ENCODE measurements at places on chromosomes 6 and 20.

- DNase-seq: no peak
Measured at GRCh38 chr6:34476921-34477320, 11.0 kb downstream of the PACSIN1 start.

DNA sequence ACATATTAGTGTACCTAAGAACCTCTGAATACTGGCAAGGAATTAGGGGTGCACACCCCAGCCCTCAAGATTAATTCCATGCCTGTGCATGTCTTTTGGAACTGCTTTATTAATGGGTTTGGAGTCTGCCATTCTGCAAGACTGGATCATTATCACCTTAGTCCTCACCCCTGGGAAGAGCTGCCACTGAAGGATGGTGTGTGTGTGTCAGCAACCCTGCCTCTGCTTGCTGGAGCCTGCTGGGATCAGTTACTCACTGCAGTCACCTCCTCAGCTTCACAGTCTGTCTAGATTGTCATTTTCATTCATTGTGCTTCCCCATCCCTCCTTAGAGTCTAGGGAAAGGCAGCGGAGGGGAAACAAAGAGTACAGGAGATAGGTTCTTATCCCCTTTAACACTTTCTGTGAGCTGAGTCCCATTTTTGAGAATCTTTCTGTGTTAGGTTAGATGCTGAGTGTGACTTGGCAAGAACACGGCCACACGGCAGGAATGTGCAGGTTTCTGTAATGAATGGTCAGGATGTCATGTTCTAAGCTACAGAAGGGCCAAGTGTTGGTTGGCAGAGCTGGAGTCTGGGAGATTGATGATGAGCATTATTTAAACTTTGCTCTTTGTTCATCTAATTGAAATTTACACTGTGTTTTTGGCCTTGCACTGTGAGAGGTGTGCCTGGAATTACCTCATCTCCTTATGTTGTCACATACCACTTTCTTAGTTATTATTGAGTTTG lies 21.1 kb downstream of the GHRH start:
- DNase-seq: no peak

DNA sequence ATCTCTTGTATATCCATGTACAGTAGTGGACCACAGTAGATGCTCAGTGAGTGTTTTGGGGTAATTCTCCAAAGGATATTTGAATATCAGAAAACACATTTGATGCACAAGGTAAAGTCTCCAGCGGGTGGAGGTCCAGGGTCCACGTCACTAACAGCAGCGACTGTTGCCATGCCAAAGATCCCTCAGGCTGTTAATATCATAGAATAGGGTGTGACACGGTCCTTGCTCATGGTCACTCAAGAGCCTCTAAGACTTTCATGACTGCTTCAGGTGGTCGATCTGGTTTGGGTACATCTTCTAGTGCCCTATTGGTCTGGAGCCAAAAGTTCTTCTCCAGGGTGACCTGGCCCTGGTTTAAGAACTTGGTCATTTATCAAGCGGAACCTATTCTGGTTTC lies 90.8 kb downstream of the OLIG3 start:
- DNase-seq: no peak

DNA sequence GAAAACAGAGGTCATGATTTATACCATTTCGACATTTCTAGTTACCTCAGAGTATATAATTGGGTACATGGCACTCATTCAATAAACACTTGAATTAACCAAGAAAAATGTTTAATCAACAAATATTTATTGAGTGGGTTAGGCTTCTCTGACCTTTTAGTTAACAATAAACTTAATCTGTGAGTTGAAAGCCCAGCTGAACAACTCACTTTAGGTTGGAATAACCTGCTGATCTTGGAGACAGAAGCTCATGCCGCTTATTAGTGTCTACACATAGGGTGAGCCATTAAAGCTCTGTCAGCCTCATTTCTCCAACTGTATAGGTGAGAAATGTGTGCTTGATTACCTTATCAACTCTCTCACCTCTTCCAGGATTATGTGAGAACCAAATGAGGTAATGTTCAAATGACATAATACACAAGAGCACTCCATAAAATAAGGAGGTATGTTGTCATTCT lies 98.2 kb upstream of the DTNBP1 start:
- no peak for DNase-seq

- DNase-seq: peak; percentile 21
Measured at GRCh38 chr6:33633462-33634158, 12.5 kb downstream of the ITPR3 start.

DNA sequence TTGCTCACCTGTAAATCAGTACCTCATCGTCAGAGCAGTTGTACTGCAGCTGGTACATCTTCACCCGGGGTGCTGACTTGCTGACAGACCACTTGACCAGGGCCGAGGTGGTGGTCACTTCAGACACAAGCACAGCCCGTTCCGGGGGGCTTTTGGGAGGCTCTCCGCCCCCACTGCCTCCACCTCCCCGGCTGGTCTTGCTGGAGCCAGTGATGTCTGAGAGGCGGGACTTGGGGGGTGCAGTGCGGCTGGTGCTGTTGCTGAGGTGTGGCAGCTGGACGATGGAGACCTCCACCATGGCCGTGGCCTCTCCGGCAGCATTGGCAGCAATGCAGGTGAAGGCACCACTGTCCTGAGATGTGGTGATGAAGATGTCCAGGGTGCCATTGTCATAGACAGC lies 155.5 kb downstream of the LRFN2 start:
- DNase-seq: no peak

DNA sequence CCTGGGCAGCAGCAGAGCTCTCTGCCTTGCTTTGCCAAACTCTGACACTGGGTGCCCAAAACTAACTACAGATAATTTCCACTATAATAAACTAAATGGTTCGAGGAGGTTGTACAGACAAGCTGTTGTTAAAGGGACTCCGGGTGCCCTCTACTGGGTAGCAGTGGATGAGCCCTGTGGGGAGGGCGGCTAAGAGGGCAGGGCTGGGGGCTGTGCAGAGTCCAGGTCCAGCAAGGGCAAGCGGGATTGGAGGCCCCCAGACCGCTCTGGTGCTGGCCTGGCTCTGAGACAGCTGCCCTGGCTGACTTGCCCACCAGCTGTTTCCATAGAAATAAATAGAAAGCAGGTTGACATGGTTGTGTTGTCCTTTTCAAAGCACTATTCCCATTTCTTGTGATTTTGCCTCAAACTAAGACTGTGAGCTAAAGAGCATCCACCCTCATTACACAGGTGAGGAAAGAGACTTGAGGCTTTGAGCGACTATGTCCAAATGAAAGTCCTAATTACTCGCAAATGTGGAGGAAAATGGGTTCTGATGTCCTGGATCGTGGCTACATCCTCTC lies 167.6 kb upstream of the CST7 start:
- DNase-seq: peak; percentile 76

DNA sequence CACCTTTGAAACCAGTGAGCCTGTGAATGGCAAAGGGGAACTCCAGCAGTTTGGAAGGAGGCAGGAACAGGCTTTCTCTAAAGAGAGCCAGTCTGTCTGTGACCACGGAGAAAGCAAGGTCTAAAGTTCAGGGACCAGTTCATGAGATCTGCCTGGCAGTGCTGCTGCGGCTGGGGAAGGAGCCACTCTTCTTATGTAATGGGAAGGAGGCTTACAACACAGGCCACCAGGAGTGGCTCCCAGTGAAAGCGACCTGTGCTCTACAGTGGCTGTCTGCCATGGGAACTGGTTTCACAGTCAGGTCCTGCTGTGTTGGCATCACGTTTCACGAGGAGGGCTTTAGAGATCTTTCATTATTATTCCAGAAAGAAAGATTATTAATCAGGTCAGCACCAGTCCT lies 291.9 kb upstream of the PRDM1 start:
- DNase-seq: peak; percentile 23

DNA sequence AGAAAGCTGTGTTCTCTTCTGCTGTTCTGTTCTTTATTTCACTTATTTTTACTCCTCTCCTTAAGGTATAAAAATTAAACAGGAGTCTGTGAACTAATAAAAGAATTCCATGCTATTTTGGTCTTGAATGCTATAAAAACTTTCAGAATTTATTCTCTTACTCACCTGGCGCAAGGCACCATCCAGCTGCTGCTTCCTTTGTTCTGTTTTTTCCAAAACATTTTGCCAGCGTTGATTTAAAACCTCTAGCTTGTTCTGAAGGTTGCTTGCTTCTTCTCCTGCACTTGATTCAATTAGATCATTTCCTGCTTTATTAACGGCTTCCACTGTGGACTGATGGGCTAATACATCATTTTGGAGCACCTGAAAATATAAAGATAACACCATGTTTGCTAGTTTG lies 145.0 kb downstream of the DST start:
- DNase-seq: no peak

DNA sequence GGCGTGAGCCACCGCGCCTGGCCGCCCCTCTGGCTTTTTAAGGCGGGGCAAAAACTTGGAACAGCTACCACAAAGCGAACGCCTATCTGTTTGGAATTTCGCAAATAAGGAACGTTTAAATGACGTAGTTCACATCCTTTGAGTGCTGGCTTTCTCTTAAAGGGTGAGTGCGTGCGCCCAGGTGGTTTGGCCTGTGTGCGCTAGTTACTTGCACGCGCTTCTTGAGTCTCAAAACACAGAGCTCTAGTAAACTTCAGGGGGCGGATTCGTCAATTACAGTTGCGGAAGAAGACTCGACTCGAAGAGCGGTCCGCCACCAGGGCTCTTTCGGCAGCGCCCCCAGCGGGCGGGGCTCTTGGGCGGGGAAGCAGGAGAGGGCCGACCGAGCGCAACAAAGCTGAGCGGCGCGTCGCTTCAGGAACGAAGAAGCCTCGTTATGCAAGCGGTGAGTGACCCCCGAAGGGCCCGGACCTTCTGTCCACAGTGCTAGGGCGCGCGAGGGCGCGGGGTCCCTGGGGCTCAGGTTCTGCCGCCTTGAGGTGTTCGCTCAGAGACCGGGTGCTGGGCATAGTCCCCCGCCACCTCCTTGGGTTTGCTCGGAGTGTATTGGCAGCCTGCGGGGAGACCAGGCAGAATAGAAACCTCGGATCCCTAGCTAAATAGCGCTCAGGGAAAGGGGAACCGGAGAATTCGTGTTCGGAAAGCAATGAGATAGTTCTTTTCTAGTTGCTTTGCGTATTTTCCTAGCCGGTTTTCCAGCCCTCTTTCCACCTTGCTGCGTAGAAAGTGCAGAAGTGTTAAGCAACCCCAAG lies at the start of gene SYCP2L:
Gene SYCP2L, plus strand, starts transcription at position 362 of the 812 bp plus-strand sequence. Its CDS starts 75 bp downstream, at position 437.
- no peak for DNase-seq

GRCh38 chr20:11901127-11901526 lies 16.6 kb upstream of the BTBD3 start:
- no peak for DNase-seq

- no peak for DNase-seq
Measured at GRCh38 chr6:8027965-8028651, 36.1 kb downstream of the BLOC1S5 start.

DNA sequence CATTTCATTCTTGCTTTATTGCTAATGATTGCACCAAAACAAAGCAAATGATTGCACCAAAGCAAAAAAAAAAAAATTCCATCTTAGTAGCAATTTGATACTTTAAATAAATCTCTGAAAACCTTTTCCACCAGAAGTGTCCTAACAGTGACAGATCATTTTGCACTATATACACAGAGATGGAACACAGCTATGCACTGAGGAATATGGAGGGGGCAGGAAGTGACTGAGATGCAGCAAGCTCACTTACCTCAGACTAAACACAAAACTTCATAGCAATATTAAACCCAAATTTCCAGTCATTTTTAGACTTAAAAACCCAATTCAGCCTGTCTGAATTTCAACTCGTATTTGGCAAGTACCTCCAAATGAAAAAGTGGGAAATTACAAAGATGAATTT lies 41.2 kb downstream of the HIVEP2 start:
- no peak for DNase-seq

DNA sequence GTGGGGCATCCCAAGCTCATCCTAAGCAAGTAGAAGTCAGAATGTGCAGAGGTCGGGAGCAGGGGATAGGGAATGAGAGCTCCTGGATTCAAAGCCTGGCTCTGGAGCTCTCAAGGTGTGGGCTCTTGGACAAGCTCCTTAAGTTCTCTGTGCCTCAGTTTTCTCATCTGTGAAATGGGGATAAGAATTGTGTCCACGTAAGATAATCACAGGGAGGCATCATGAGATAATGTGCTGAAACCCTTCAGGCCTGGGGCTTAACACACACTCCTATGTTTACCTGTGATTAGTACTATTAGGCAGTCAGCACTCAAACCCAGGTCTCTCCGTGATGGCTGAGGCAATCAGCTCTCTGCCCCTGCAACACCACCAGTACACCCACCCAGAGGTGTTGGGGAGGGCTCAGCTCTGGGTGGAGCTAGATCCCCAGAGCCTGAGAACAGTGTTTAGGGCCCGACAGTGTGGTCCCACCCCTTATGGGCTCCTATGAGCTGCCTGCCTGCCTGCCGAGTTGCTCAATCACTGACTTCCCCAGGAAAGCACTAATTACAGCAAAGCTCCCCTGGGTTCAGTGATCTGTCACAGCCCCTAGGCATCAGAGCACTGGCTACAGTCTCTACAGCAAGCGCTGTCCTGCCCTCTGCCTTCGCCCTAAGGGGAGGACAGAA lies 6.3 kb upstream of the SIRPA start:
- DNase-seq: no peak

DNA sequence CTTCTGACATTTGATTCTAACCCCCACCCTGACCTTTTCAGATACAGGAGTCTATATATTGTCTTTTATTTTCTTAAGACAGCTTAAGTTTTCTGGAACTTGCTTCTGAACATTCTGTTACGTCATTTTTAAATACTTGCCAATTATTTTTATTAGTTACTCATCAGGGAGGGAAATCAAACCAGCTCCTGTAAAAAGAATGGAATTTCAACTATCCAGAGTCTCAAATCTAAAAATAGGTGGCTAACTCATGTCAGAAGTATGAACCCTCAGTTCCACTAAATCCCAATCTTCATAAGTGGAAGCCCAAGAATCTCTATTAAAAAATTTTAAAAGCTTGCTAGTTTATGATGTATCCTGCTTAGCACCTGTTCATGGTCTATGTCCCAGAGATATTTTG lies 900.0 kb downstream of the KIF16B start:
- DNase-seq: no peak

DNA sequence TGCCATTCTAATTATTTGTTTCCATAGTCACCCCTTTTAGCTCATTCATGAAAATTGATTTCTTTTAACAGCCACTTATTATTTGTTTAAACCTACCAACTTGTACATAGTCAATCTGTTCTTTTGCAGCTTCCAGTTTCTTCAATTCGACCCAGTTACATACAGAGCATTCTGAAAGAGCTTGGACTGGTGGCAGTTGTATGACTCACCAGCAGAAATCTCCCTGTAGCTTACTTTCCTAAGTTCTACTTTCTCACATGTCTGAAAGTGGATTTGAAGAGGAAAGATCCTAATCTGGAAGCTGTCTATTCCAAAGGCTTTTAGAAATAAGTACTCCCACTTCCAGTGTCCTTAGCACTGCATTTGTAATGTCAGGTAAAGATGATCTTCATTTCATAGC lies 447.9 kb downstream of the HTR1B start:
- DNase-seq: no peak

Measured in head of caudate nucleus (tissue), 42 donors.